IPS-NIHi11 (cell line): ENCODE measurements at places on chromosomes 4 and X.

DNA sequence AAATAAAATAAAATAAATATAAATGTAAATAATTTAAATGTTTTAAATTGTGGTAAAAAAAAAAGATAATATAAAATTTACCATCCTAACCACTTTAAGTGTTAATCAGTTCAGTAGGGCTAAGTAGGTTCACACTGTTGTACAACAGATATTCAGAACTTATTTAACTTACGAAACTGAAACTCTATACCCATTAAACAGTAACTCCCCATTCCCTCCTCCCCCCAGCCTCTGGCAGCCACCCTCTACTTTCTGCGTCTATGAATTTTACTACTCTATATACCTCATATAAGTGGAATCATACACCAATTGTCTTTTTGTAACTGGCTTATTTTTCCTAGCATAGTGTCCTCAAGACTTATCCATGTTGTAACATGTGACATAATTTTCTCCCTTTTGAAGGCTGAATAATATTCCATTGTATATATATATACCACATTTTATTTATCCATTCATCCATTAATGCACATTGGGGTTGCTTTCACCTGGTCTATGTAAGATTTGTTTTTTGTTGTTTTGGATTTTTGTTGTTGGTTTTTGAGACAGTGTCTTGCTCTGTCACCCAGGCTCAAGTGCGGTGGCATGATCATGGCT lies 32.5 kb upstream of the ELF2 start:
- no peak for DNase-seq

- DNase-seq = no peak
Observed at GRCh38 chr4:80058740-80059139, 14.3 kb downstream of the ANTXR2 start.

DNA sequence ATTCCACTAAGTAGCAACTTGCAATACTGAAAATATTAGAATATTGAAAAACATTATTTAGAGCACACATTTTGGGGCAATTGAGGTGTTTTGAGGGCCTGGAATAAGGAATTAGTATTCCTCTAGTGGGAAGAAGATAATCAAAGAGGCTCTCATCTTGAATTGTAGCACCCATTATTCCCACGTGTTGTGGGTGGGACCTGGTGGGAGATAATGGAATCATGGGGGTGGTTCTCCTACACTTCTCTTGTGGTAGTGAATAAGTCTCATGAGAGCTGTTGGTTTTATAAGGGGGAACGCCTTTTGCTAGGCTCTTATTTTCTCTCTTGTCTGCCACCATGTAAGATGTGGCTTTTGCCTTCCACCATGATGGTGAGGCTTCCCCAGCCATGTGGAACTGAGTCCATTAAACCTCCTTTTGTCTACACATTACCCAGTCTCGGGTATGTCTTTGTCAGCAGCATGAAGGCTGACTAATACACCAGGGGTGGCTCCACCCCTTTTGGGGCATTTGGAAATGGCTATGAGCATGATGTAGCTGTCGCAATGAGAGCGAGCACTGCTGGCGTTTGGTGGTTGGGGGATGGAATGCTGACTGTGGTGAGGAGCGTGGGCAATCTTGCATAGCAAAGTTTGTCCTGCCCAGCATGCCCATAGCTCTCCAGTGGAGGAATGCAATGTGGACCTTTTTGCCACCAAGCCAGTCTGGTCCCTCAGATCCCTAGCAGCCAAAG lies 308.2 kb downstream of the FRMPD4 start:
- no peak for DNase-seq

- DNase-seq = no peak
Observed at GRCh38 chrX:74636749-74637314, 22.4 kb upstream of the RLIM start.

GRCh38 chr4:123624959-123625358 lies 228.4 kb downstream of the SPRY1 start:
- no peak for DNase-seq

DNA sequence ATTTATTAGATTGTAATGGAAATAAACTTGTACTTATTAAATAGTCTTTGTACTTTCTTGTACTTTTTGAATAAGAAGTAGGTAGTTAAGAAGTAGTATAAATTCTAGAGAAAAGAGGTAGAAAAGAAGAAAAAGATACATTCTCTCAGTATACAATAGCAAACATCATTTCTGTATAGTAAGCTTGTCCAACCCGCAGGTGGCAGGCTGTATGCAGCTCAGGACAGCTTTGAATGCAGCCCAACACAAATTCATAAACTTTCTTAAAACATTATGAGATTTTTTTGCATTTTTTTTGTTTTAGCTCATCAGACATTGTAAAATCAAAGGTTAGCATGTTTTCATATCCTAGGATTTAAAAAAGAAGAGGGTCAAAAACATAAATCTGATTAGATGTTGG lies 441.6 kb downstream of the DTHD1 start:
- DNase-seq = no peak

DNA sequence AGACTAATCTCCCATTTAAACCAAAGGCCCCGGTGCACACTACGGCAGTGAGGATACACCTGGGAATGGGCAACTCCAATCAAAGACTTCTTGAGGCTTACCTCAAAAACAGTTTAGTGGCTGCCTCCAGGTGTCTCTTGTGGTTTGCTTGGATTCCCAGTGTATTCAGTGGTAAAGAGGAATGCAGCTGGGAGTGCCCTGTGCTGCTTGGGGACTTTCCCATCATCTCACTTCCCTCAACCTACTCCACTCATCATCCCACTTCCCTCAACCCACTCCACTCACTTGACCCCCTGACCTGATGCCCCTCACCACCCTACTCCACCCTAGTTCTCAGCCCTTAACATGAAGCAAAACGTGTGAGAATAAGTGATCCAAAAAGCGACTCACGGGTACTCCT lies 177.3 kb upstream of the ETNPPL start:
- DNase-seq = no peak

DNA sequence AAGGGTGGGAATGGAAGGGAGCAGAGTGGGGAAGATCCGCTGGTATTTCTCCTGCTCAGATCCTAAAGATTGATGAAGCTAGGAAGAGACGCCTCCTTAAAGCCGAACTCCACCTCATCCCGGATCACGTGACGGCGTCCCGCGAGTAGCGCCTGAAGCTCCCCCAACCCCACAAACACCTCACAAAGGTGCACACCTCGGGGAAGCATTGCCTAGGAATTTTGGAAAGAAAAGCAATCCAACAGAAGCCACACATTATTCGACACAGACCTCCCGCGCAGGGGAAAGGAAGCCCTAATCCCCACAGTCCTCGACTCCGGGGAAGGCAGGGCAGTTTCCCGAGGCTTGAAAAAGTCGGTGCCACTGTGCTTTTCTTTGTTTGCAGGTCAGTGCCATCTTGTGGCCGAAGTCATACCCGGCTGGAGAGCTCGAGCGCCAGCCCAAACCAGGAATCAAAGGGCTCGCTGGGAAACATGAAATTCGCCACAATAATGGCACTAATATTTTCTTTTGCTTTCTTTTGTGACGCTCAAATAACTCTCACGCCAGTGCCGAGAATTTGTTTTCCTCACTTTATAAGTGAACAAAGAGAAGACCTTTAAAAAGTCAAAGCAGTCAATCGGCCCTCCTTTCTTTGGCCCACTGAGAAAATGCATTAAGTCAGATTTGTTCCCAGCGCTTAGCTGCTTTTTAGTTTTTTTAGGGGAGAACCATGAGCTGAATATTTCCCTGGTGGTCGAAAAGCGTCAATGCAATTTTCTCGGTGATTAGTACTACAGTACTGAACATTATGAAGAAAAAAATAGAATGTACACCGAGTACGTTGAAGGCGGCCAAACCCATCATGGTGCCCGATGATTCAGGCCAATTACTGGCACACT lies at the start of gene NPY1R:
Gene NPY1R (minus strand): TSS at position 71 of the 881 bp plus-strand sequence. CDS start 6,042 bp downstream, outside the sequence.
- DNase-seq = peak; percentile 82

- no peak for DNase-seq
Observed at GRCh38 chr4:177323416-177323815, 13.7 kb downstream of the NEIL3 start.

GRCh38 chr4:98794565-98795205 lies 134.2 kb downstream of the EIF4E start:
- DNase-seq = no peak

- peak; percentile 8 for DNase-seq
Observed at GRCh38 chrX:140034916-140035315, 69.6 kb upstream of the CXorf66 start.

DNA sequence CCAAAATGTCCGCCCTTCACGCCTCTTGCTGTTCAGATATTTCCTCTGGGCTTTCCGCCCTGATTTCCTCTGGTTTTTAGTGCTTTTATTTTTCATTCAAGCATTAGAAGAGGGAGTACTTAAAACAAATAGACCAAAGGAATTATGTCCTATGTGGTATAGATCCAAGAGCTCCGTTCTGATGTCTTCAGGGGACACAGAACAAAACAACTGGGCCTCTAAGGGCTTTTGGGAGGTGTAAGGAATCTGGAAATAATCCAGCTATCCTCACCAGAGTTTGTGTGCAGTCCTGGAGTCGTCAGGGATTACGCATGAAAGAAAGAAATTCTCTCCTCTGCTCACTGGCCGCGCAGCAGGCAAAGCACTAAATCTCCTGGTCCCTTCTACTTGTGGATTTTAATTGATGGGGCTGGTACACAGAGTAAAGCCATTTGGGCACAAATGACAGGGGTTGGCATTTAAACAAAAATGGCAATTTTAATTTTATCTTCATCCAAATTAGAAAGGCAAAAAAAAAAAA lies 999.2 kb downstream of the ADGRL3 start:
- no peak for DNase-seq
